ENCODE measurements at places on chromosomes 6 and 20.

DNA sequence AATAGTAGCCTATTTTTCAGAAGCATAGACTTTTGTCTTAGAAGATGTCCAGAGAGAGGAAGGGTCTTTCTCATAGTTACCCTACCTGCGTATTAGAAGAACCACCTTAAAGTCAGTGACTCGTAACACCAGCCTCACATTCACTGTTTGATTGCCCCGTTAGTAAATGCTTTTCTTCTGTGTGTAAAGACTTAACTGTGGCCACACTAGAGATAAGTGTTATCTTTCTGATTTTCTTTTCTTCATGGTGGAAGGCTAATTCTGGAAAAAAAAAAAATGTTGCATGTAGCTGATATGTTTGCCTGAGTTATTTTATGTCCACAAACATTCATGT is 83.9 kb downstream of the SAMD3 start:
- no peak for DNase-seq

- DNase-seq: no peak
These were observed 35.7 kb upstream of the SCUBE3 start for GRCh38 chr6:35178012-35178411.

DNA sequence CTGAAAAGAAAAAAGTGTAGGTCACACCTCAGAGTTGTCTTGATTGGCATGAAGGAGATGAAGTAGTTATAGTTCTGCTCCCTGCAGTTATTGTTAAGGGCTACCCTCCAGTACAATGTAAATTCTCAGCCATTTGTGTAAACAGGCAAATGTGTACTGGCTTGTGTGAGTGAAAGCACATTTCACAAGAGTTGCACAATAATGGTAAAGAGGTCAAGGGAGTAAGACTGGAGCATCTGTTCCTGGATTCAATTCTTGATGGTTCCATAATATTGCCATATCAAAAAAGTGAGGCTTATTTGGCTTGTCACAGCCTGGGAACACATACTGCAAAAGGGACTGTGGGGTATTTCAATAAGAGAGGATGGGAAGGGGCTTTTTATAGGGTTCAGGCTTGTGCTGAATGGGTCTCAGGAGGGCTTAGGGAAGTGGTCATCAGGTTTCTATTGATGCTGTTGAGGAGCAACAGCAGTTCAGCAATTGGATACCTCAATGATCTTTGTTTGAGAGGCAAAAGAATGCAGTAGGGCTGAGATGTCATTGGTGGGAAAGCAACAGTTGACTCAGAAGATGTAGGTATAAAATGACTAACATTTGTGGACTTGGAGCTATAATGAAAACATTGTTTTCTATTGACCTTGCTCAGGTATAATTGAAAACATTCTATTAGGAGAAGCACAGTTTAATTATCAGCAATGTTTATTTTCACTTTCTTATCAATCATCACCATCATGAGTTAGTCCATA is 402.6 kb downstream of the BCKDHB start:
- DNase-seq: no peak

DNA sequence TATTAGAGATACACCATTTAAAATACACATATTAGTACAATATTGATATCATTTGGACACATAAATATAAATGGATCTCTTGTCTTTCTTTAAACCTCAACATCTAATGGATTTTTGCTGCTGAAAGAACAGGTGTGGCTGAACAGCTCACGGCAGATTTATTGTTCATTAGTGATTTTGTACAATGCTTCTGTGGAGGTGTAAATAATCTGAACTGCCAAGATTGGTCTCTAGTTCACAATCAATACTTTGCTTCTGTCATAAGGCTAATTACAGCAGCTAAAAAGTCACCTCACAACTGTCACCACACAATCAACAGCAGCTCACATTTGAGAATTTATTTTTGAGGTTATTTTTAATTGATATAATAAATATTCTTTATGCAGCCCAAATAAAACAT is 162.0 kb upstream of the SIM1 start:
- no peak for DNase-seq

DNA sequence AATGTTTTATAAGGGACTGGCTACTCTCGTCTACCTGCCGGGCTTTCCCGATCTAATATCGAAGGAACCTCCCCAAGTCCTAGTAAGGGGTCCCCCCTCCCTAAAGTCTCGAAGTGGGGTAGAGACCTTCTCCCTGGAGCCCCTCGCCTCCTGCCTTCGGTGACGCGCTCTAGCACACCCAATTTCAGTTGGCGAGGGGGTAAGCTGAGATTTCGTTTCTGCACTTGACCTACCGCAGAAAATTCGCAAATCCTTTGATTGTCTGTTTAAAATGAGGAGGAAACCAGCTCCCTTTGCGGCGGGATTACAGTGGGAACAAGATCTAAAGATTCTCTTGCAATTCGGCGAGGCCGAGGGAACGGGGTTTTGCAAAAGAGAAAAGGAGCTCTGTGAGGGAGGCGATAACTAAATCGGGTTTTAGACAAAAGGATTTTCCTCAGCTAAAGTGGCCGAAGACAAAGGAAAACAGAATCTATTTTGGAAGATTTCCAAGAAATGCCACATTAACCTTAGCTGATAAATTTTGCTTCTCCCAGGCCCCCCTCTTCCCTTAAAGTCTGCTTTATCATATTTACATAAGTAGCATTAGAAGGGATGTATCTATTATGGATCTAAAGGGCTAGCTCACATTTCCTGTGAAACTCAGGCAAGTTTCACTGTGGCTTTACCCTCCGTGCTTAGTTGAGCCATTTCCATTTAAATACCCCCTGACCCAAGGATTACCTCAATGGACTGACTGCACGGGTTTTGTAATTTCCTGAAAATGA is 8.4 kb downstream of the SIM1 start:
- no peak for DNase-seq

Data from nephron progenitor cell (in vitro differentiated cells).